ENCODE measurements at places on chromosomes 1 and 21.

DNA sequence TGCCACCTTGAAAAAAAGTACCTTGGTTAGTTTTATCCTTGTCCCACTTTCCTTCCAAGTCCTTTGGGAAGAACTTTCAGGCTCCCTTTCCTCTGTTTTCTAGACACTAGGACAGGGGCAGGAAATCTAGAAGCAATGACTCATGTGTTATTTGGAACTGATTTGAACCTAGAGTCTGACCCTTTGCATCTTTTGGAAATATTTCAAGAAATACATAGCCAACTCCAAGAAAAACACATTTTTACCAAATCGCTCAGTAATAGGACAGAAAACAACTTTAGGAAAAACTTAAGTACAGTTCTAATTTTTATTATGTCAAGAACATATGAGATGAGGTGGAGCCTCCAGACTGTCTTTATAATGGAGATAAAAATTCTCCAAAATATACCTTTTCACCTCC, 292.4 kb downstream of the PTBP2 start:
- no peak for DNase-seq

- no peak for DNase-seq
These were observed 172.7 kb upstream of the ZP4 start for GRCh38 chr1:238063454-238063853.

DNA sequence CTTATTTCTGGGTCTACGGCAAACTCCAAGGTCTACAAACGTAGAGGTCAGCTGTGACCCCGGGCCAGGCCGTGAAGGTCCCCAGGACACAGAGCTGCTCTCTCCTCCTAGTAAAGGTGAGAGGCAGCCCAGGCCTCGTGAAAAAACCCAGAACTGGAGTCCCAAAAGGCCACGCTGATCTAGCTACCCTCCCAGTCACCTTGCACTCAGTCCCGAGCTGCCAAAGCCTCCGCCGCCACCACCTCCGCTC, 125 bp downstream of the ATP5PF start:
- no peak for DNase-seq

DNA sequence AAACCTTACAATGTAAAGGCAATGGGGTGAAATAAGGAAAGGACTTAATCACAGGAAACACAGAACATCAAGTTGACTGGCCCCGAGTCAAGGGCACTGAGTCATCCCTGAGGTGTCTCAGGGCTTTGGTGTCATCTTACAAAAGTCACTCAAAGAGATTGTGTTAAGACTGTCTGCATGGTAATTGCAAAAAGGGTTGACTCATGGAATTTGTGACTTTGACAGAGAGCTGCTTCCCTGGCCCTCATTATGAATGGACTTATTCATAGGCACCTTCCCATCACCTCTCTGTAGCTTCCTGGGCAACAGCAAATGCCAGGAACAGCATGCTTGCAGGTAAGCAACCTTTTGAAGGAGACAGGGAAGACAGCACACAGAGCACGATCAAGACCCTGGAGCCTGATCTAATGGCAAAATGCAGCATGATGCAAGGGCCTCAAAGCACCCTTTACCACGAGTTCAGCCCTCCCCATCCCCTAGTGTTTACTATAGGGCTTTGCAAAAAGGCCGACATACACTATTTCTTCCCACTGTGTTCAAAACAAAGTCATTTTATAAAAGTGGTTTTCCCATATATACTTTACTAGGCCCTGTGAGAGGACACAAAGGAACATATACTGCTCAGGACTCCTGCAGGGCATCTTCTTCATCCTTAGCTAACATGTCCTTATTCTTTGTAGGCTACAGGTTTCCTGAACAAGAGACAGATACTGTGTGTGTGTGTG, 17.1 kb downstream of the ZP4 start:
- DNase-seq: no peak

GRCh38 chr1:20558191-20558590, 5.8 kb downstream of the FAM43B start:
- DNase-seq: no peak

- DNase-seq: no peak
These were observed 66.3 kb downstream of the CNST start for GRCh38 chr1:246632281-246633168.

DNA sequence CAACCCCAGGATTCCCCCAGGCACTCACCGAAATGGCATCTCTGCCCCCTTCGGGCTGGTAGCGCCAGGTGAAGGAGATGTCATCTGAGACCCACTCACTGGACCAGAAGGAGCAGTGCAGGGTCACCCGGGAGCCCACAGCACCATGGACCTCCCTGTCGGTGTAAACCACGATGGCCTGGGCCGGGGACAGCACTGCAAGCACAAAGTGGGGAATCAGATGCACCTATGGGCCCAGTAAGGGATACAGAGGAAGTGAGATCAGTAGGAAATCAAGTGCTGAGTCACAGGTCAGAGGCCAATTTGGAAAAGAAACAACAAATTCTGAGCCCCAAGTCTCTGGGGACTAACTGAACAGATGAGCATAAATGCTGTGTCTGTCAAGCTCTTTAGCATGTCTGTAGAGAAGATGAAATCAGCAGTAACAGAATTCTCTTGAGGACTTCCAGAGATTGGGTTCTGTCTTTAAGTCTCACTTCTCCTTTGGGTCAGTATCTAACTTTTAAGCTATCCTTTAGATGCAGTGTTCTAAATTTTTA, 2.5 kb downstream of the MPZ start:
- no peak for DNase-seq

GRCh38 chr1:233424779-233425178, 97.3 kb downstream of the MAP3K21 start:
- no peak for DNase-seq
